ENCODE measurements at places on chromosomes 4 and X.

GRCh38 chr4:100977746-100978397, 369.5 kb downstream of the PPP3CA start:
- DNase-seq = no peak

- no peak for DNase-seq
Observed at GRCh38 chr4:1964443-1964842, 44.3 kb downstream of the NELFA start.

- no peak for DNase-seq
Observed at GRCh38 chr4:24511371-24512063, 72.8 kb downstream of the DHX15 start.

GRCh38 chrX:103396186-103396585, 19.8 kb downstream of the BEX3 start:
- no peak for DNase-seq

GRCh38 chr4:119478446-119479179, 150.0 kb downstream of the PDE5A start:
- DNase-seq = no peak

DNA sequence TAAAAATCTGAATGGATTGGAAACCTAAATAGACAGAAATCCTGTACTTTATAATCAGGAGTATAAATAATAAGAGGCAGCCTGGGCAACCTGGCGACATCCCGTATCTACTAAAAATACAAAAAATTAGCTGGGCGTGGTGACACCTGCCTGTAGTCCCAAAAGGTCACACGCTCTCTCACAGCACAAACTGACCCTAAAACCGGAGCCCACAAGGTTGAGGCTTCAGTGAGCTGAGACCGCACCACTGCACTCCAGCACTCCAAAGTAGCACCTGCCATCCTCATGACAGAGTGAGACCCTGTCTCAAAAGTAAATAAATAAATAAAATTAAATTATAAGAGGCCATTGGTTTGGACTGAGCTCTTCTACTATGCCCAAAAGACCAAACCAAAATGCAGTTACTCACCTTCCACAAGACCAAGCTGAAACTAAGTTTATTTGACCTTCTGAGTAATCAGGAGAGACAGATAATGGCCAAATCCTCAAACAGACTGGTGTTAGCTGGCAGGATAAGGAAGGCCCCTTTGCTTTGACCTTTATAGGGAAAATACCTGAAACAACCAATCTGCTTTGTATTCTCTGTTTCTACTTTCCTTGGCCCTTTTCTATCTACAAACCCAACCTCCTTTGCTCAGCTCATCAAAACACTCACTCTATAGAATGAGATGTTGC, 3.2 kb upstream of the GRSF1 start:
- DNase-seq = no peak

DNA sequence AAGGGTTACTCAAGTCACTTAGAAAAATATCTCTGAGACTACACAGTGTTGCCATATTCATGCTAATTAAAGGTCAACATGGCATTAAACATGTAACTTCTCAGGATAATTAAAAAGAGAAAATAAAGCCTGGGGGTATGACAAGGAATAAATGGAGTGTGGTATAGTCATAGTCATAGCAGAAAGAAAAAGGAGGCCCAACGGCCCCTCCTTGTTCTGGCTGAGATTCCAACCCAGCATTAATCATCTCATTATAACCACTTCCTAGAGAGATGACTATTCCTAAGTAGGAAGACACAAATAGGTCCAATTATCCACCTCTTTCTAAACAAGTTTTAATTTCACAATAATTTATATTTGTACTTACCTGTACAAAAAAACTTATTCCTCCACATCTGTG, 778.4 kb upstream of the AADAT start:
- no peak for DNase-seq

DNA sequence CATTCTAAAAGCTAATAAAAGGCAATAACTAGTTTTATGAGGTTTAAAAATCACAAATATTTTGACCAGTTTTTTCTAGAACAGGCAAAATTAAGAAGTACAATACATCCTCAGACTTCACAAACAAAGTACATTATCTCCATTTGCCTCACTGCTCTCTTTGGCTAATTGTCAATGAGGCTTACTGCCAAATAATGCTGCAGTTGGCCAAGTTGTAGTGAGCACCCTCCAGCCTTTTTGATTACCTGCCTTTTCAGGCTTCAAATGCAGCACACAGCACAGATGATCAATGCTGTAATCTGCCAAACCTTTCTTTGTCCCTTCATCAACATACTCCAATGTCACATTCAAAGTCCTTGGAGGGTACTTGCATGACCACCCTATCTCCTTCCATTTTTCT, 605.2 kb downstream of the KLHL13 start:
- DNase-seq = no peak

GRCh38 chr4:13968723-13969122, 341.2 kb upstream of the BOD1L1 start:
- DNase-seq = no peak

DNA sequence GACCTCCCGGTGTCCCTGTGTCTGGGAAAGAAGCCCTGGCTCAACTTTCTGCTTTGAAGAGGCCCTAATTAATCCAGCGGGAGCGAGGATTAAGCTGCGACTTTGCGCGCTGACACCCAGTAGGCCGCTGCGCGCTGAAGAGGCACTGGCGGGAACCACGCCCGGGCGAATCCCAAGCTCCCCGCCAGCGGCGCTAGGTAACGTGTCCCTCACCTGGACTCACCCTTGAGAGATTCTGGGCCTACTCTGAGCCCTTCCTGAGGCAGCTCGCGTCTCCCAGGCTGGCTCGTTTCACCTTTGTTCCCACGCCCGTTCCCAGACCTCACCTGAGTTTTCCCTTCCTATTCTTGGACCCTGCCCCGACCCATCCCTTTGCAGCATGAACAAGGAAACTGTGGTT, 616 bp upstream of the KLHL34 start:
- DNase-seq = no peak

Measured in stimulated activated CD8-positive, alpha-beta memory T cell treated with anti-CD3 and anti-CD28 coated beads, Interleukin-7, amount 100 ng/mL, for 24 hours (primary cell).